ENCODE measurements at places on chromosomes 3 and 15.
A peak's percentile ranks its signal among the peaks of the same experiment; 100 is the strongest.

DNA sequence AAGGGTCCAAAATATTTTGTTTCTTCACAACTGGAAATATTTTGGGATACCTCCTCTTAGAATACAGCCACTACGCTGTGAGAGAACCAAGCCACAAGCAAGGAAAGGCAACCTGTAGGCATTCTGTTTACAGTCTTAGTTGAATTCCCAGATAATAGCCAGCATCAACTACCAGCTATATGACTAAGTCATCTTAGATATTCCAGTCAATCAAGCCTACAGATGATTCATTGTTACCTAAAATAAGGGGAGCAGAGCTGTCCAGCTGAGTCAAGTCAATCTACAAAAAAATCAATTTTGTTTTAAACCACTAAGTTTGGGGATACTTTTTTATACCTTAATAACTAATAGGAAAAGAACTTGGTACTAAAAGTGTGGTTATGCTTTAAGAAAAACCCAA is 526.4 kb upstream of the DPPA4 start:
- DNase-seq: no peak

DNA sequence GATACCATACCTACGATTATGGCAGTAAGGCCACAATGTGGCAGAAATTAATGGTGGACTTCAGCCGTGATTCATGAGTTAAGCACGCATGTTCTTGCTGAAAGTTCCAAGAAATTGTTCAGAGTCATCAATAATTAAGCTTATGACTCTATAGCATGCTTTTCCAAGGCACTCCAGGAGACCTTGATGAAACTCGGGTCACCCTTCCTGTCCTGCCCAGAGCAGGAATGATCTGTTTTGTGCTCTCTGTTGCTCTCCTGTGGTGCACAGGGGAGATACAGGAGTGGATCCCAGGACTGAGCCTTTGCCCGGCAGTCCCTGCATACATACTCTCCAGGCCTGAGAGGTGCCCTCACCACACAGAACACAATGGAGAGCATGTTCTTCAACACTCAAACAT is 141.6 kb upstream of the SLC2A2 start:
- DNase-seq: no peak

GRCh38 chr15:30929064-30929669 is 25.5 kb downstream of the FAN1 start:
- DNase-seq: no peak

DNA sequence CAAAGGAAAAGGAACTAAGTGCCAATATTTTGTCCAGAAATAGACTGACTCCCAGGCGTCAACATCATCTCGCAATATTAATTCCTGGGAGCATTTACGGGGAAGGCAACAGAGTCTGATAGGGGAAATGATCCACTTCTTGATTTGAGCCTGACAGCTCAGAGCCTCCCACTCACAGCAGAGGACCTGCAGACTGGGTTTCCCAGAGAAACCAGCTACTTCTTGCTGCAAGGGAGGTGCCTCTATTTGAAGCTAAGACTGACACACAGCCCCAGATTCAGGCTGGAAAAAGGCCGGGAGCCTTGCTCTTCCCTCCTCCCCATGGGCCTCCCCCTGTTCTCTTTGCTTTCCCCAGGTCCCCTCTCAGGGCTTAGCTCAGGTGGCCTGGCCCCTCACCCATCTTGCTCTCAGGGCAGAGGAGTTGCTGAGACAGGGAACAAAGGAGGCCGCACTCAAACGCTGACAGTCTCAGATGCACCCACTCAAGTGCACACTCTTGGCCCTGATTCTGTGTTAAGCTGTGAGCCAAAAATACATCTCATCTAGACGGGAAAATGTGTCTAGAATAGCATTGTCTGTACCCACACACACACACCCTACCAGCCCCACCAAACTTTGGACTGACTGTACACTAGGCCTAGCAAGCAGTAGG is 49.8 kb upstream of the DCLK3 start:
- no peak for DNase-seq

DNA sequence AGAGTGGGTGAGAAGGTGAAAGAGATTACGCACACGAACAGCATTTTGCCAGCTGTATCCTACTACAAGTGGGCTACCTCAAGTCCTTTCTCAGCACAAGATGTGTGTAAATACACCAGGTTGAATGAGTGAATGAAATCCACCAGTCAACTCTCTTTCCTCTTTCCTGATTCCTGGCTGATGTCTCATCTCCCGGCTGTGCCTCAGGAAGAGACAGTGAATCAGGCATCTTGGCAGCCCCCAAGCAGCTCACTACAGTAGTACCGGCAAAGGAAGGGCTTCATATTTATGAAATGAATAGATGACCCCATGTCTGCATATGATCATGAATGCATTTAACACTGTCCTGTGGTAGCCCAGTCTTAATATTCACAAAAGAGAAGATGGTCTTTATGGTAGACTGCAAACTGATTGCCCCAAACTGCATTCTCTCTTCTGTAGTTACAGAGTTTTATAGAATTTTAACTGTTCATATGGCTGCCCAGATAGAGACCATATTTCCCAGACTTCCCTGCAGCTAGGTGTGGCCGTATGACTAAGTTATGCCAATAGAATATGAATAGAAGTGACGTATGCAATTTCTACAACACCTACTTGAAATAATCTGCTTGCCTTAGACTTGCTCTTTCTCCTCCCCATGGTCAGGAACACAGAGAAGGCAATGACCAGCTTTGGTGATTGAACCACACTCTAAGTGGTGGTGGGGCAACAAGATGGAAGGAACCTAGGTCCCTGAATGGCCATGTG is 22.7 kb downstream of the MGLL start:
- DNase-seq: peak; percentile 84

- no peak for DNase-seq
Observed at GRCh38 chr3:105323274-105323599, 43.5 kb upstream of the ALCAM start.

DNA sequence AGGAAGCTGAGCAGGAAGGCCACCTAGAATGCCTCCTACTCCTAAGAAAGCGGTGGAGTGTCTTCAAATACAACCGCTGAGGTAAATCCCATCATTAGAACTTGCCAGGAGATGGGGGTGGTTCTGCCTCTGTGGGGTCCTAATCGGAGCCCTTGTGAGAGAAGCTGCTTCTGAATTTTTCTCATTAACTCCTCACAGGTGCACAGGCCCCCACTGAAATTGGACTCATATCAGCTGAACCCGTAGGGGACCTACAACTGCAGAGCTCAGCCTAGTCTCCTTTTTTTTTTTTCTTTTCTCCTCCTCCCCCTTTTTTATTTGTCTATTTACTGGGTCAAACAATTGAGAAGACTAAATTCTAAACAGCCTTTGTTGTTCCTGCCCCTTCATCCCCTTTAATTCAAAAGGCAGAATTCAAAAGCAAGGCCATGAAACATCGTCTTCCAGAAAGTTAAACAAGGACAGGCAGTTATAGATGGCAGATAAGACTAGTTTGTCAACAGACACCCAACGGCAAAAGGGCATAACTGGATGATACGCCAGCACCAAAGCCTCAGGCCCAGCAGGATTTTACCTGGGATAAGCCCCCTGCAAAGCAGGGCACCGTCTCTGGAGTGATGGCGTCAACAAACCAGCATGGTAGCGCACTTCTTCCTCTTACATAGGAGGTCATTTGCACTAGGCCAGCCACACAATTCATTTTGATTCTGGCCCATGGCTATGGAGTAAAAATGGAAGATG is 213.7 kb upstream of the HES1 start:
- no peak for DNase-seq

GRCh38 chr15:46918462-46919140 is 798.7 kb upstream of the SEMA6D start:
- no peak for DNase-seq

- no peak for DNase-seq
Observed at GRCh38 chr15:67976506-67977073, 77.5 kb upstream of the PIAS1 start.

DNA sequence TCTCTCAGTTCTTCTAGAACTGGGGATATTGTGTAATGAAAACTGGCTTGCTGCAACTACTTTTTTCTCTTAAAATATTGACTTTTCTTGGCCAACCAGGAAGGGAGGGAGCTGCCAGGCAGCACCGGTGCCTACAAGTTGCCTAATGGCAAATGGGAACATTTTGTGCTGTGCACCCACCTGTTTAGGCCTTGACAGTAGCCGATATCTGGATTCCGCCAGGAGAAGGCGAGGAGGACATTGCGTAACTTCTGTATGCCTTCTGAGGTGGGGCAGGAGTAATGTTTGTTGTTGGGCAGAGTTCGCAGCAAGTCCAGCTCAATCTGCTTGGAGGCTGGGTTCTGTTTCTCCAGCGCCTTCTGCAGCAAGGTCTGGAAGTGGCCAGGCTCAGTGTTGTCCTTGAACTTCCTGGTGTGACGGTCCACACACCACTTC is 64.9 kb downstream of the TBC1D2B start:
- no peak for DNase-seq

- DNase-seq: no peak
Observed at GRCh38 chr3:78762121-78762520, 1005.7 kb downstream of the ROBO1 start.

DNA sequence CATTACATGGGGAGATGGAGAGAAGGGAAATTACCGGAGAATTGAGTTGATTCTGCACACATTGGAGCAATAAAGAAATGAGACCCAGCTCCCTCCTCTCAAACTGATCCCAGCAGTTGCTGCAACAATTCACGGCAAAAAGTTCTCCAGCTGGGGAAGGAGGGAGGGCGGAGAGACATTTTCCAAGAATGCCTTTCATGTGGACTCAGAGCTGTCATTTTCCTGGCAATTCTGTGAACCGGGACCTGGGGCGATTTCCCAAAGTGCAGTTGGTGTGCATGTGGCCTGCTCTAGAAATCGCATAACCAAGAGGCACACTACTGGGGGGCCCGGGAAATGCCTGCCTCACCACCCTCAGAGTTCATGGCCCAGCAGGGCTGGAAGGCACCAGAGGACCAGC is 48.7 kb upstream of the IREB2 start:
- DNase-seq: no peak

GRCh38 chr15:63602595-63602994 is 5.4 kb downstream of the FBXL22 start:
- DNase-seq: no peak

DNA sequence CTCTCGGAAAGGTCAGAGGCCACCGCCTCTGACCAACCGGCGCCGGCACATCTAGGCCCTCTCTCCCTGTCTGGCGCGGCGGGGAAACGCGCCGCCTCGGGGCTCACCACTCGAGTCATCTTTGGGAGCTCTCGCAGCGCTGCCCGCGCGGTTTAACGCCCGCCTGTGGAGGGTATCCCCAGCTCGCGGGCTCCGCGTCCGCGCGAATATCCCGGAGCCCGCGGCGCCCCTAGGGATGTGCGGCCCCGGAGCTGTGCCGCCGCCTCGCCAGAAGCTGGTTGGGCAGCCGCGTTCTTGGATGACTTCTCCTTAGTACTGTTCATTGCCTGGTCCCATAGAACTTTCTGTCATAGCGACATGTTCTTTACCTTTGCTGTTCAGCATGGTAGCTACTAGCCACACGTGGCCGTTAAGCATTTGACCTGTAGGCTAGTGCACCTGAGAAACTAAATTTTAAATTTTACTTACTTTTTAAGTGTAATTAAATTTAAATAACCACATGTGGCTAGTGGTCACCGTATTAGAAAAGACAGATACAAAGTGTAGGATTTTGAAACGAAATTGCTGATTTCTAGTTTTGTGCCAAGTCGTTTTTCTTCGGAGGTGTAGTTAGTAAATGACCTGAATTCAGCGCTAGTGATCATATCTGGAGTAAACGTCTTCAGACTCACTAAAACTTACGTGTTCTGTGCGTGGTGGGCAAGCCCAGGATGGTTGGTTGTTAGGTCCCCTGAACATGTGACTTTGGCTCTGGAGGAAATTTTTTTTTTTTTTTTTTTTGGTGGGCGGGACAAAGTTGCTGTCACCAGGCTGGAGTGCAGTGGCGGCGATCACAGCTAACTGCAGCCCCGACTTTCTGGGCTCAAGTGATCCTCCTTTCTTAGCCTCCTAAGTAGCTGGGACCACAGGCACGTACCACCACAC is 835 bp downstream of the ARIH2 start:
- peak; percentile 16 for DNase-seq

DNA sequence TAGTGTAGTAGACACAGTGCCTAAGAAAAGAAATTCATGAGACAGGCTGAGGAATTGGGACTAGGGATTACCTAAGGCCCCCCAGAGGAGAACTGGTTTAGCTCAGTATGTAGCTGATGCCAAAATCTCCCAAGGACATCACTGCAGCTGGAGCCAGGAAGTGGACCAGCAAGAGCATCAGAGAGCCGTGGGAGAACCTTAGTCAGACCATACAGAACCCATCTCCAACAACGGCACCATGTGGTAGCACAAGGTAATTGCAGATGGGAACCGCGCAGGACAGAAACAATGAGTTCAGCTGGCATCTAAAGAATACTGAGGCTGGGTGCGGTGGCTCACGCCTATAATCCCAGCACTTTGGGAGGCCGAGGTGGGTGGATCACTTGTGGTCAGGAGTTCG is 81.7 kb downstream of the WNT5A start:
- no peak for DNase-seq

DNA sequence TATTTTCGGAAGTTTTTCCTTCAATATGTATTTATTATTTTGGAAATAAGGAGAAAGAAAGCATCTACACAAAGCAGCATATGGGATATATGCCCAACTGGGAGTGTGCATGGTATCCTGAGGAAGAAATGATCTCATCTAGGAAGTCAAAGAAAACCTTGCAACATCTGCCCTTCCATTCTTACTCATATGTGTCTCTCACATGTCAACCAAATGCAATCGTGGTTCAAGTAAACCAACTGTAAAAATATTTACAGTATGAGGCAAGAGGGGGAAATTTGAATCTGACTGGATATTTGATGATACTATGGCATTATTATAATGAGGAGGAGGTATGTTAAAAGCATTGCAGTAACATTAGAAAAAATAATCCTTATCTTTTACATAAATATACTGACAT is 3.2 kb upstream of the SCG3 start:
- no peak for DNase-seq

GRCh38 chr3:172239218-172239790 is 199.9 kb downstream of the FNDC3B start:
- no peak for DNase-seq

GRCh38 chr15:83612226-83612625 is 41.7 kb upstream of the ADAMTSL3 start:
- DNase-seq: no peak

GRCh38 chr3:23547905-23548650 is 257.7 kb upstream of the UBE2E1 start:
- DNase-seq: no peak

GRCh38 chr3:27591312-27592210 is 107.4 kb upstream of the SLC4A7 start:
- DNase-seq: no peak

DNA sequence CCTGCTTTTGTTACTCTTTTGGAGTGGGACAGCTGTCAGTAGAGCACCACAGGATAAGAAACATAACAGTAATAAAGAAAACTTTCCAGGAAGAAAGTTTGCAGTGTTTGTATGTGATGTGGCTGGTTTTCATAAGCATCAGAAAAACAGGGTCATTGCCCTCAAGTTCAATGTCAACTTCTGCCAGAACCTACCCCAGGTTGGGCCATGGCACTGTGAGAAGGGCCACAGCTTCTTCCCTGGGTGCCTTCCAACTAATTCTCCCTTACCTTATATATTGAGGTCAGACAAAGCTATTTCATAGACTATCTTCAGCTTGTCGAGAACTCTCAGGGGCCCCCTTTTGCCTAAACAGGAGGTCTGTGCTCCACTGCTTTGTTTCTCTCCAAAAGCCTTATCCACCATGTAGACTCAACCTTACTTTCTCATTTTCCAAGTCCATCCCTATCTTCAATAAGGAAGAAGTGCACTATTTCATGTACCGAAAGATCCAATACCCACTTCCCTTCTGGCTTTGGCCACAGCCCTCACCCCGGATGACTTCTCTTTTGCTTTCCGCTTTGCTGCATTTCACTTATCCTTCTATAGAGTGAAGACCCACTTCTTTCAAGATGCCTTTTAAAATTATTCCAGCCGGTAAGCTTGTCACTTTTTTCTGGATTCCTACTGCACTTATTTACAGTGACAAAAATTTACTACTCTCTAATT is 38.2 kb upstream of the PLCL2 start:
- DNase-seq: no peak

All from amniotic stem cell (primary cell).